Activated naive CD8-positive, alpha-beta T cell treated with anti-CD3 and anti-CD28 coated beads, Interleukin-2, amount 10 ng/mL, durations not matched to agents 7 days and 5 days (primary cell): ENCODE measurements at places on chromosomes 5 and 9. TPM values are rescaled to one million over a fixed set of nuclear protein-coding genes. Genes with fewer than 3 reads are reported as not detected.

Gene BTNL9
- not detected for total RNA-seq

Gene ZNF622
- total RNA-seq, result 36.0 TPM

GRCh38 chr5:141703133-141703561 lies 21.1 kb upstream of the ARAP3 start:
- peak overlapping the region; percentile 81 for H3K4me3 ChIP-seq
- no peak overlapping the region for H3K27ac ChIP-seq
- no peak for DNase-seq
- peaks cover 12% of the 10 kb centered on the region for H3K4me1 ChIP-seq
- H3K27me3 ChIP-seq, result peaks cover 32% of the 10 kb centered on the region

Gene SOWAHA
- total RNA-seq, result not detected

DNA sequence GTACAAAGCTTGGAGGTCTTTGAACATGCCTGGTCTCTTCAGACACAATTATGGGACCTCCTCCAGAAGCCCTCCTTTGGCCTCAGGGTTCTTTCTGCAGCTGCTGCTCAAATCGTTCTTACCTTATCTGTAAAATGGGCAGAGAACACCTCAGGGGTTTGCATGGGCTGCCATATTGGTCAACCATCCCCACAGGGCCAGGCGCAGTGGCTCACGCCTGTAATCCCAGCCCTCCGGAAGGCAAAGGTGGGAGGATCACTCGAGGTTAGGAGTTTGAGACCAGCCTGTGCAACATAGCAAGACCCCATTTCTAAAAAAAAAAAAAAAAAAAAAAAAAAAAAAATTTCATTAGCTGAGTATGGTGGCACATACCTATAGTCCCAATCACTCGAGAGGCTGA lies 29.1 kb upstream of the TCF7 start:
- H3K27ac ChIP-seq, result no peak overlapping the region
- no peak overlapping the region for H3K4me3 ChIP-seq
- H3K4me1 ChIP-seq, result peaks cover 56% of the 10 kb centered on the region
- H3K27me3 ChIP-seq, result no peaks in the 10 kb centered on the region
- H3K36me3 ChIP-seq, result peaks cover 2% of the 10 kb centered on the region

GRCh38 chr5:95217881-95218280 lies 67.0 kb downstream of the MCTP1 start:
- no peak overlapping the region for H3K27ac ChIP-seq
- no peak for DNase-seq
- H3K4me1 ChIP-seq, result no peaks in the 10 kb centered on the region
- H3K4me3 ChIP-seq, result no peak overlapping the region

GRCh38 chr5:103371046-103371607 lies 112.6 kb downstream of the MACIR start:
- no peaks in the 10 kb centered on the region for H3K36me3 ChIP-seq
- no peaks in the 10 kb centered on the region for H3K4me1 ChIP-seq
- H3K27ac ChIP-seq, result no peak overlapping the region
- no peak for DNase-seq
- H3K4me3 ChIP-seq, result no peak overlapping the region

DNA sequence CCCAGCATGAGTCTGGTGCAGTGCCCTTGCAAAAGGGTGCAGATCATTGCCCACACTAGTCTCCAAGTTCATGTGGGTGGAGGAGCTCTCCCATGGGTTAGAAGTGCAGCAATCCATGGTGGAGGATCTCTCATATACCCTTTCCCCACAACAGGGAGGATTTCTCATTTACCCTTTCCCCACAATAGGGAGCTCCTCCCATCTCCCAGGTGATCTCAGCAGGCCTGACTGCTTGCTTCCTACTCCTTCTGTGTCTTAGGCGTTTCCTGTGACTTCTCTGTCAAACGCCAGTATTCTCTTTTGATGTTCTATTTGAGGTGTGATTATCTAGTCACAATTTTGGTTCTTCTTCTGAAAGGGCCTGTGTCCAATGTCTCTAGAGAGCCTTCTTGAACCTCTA lies 133.8 kb upstream of the RFX3 start:
- peaks cover 3% of the 10 kb centered on the region for H3K4me1 ChIP-seq
- peaks cover 2% of the 10 kb centered on the region for H3K36me3 ChIP-seq
- no peak for DNase-seq
- H3K4me3 ChIP-seq, result no peak overlapping the region

Gene NR2F1-AS1
- total RNA-seq, result not detected
